Activated CD4-positive, alpha-beta T cell treated with anti-CD3 and anti-CD28 coated beads, Interleukin-2, amount 10 ng/mL, durations not matched to agents 7 days and 5 days (primary cell): ENCODE measurements at places on chromosomes 4 and X. TPM values are rescaled to one million over a fixed set of nuclear protein-coding genes. Genes with fewer than 3 reads are reported as not detected.

Gene MAGEA10
- not detected for total RNA-seq

DNA sequence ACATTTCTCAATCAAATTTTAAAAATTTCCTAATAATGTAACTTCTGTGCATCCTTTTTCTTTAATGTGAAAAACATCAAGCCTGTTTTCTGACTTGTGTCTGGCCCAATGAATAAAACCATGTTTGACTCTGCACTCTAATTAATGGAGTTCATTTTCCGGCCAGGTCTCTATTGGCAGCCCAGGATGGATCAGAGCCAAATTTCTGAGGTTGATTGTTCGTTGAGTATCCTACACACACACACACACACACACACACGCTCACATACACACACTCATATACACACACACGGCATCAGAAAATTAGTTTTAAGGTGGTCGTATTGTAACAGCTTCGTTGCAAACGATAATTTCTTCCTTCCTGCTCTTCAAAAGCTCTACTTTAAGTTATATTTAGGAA is 28.9 kb upstream of the TLL1 start:
- no peak overlapping the region for H3K27ac ChIP-seq
- no peak for DNase-seq
- H3K27me3 ChIP-seq: no peaks in the 10 kb centered on the region
- no peak overlapping the region for H3K4me3 ChIP-seq

DNA sequence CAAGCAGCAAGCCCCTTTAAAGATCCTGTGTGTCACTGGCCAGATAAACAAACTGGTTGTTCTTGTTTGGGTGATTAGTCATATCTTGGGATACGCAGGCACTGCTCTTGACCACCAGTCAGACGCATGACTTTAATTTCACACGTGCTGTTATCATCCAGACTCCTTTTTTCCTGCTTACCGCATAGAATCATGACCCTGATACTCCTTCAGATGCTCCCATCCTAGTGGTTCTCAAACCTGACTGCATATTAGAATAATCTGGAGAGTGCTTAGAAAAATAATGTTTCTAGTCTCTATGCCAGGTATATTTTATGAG is 78.8 kb downstream of the CLDN22 start:
- no peak for DNase-seq
- H3K4me1 ChIP-seq: no peaks in the 10 kb centered on the region
- H3K27ac ChIP-seq: no peak overlapping the region

- DNase-seq: no peak
- no peak overlapping the region for H3K27ac ChIP-seq
- H3K4me1 ChIP-seq: no peaks in the 10 kb centered on the region
- no peak overlapping the region for H3K4me3 ChIP-seq
- no peaks in the 10 kb centered on the region for H3K36me3 ChIP-seq
- H3K27me3 ChIP-seq: no peaks in the 10 kb centered on the region
Observed at GRCh38 chrX:123308658-123309057, 124.6 kb downstream of the GRIA3 start.
